Muscle of leg (tissue), 16 donors: ENCODE measurements at places on chromosomes 6 and 20.
A peak's percentile ranks its signal among the peaks of the same experiment; 100 is the strongest.

GRCh38 chr20:55052459-55052858, 577.1 kb downstream of the DOK5 start:
- DNase-seq = no peak

DNA sequence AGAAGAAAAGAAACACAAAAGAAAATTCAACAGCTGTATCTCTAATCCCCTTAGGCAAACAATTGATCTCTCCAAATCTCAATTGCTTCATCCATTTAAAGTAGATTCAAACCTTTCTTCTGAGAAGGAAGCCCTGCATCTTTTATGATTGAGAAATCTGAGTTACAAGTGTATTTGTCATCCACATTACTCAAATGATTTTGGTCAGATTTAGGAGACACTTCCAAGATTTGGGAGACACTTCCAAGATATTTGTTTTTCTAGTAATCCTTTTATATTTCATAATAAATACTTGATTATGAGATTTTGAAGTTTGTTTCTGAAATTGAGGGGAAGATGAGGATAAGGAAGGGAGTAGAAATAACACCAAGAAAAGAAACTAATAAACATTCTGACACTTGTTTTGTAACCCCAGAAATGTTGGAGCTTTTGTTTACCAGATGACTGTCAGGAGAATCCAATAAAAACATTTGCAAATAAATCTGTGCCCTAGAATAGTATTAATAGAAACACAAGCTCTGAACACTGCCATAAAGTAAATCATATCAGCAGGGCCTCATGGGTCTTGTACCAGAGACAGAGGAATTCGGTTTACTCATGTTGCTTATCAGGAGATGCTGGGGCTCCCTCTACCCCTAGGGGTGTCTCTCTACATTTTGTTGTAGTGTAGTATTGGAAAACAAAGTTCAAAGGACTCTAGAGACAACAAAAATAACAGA, 314.3 kb upstream of the NT5E start:
- peak; percentile 20 for DNase-seq

DNA sequence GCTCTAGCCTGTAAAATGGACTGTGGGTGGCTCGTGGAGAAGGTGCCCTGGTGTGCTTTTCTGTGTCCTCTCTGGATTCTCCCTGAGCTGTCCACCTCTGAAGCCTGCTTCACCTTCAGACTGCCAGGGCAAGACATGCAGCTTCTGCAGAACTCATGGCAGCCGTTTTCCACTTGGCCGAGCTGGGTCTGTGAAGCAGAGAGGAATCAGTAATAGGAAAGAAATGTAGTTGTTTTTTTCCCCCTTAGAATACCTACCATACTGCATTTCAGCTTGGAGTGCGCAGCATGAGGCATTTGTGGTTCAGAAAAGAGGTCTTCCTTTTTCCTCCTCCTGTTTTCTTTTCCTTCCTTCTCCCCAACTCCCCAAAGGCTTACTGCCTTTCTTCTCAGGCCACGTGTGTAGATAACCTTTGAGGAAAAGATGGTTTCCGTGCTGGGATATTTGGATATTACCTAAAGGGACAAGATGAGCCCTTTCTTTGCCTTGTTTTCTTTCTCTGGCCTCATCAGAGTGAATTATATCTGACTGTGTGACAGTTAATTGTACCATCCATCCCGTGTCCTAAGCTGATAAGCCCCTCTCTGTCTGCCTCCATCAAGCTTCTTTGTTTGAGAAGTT, 39.4 kb downstream of the RREB1 start:
- no peak for DNase-seq

GRCh38 chr6:69790629-69791028, 6.2 kb downstream of the LMBRD1 start:
- no peak for DNase-seq

DNA sequence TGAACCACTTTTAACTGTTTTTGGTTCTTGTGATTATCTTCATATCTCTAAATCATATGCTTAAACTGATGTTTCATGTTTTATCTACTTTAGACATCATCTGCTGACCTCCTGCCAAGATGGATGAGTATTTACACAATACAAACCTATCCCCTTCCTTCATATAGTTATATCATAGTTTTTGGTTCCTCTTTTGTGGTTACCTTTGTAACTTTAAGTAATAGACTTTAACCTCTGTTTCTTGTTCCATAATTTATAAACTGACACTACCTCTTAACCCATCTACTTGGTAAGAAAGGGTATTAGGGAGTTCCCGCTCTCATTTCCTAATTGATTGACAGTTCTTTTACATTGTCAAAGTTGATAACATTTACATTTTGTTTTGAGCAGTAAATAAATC, 11.9 kb downstream of the PCMT1 start:
- no peak for DNase-seq

DNA sequence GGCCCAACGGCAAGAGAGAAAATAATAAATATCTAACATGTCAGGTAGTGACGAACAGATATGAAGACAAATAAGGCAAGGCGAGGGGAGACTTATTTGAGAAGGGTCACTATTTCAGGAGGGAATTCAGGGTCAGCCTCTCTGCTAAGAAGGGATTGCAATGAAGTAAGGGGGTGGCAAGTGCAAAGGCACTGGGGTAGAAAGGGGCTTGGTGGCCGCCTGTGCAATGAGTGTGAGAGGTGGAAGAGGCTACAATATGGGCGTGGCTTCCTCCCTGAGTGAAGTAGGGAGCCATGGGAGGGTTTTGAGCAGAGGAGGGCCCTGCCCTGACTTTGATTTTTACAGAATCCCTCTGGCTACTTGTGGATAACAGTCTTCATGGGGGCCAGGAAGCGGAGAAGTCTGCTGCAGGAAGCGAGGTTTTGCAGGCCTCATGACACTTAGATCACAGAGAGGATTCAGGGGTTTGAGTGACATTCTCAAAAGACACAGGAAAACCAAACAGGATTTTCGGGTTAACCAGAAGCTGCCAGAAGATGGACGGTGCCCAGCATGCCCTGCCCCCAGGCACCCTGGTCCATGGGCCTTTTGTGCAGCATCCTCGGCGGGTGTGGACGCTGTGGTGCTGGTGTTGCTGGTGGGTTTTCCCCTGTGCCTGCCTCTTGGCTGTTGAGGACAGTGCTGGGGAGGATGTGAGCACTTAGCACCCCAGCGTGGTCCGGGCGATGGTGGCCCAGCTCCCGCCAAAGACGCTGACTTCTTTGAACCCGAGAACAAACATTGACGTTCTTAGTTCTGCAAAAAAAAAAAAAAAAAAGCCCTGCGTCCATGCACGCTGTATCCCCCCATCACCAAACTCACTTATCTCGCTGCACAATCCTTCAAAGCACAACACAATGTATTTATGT, 124.2 kb upstream of the PTPN1 start:
- no peak for DNase-seq

- DNase-seq = peak; percentile 95
Measured at GRCh38 chr6:151044465-151045441, 179.3 kb downstream of the MTHFD1L start.

GRCh38 chr6:166157930-166158617, 9.6 kb downstream of the TBXT start:
- no peak for DNase-seq

- no peak for DNase-seq
Measured at GRCh38 chr6:153084393-153084792, 46.7 kb downstream of the RGS17 start.

GRCh38 chr6:149806127-149806526, 56.6 kb downstream of the PCMT1 start:
- no peak for DNase-seq

GRCh38 chr20:46291401-46291800, 16.9 kb downstream of the CDH22 start:
- DNase-seq = no peak
